ENCODE measurements at places on chromosomes 5 and 9.

GRCh38 chr9:115034801-115035200 is 83.2 kb downstream of the TNC start:
- no peak for DNase-seq
- no peak overlapping the region for H3K4me3 ChIP-seq
- H3K27me3 ChIP-seq = no peaks in the 10 kb centered on the region
- H3K27ac ChIP-seq = no peak overlapping the region

DNA sequence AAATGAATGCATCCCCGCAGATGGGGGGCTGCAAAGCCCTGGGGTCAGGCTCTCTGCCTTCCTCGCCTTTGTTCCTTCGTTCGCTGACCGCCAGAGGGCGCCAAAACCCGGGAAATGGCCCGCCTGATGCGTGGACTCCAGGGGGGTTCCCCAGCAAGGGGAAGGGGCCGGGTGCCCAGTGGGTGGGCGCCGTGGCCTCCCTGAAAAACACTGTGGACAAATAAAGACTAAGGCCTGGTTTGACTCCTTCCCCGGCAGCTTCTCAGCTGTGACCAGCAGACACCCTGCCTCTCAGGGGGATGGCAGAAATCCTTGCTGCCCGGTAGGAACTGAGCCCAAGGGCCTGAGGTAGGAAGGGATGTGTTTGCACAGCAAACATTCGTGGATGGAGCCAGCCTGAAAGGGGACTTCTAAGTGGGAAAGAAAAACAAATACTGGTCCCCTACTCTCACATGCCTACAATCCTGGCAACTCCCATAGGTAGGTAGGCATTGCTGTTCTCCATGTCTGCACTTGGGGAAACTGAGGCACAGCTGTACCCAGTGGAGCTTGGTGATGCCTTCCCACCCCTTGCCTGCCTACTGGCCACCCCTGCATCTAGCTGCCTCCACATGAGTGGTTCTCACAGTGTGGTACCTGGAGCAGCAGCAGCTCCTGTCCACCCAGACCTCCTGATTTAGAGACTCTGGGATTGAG is 57.7 kb downstream of the DUSP1 start:
- no peaks in the 10 kb centered on the region for H3K27me3 ChIP-seq
- H3K4me3 ChIP-seq = no peak overlapping the region
- no peaks in the 10 kb centered on the region for H3K4me1 ChIP-seq
- H3K36me3 ChIP-seq = no peaks in the 10 kb centered on the region
- no peak overlapping the region for H3K27ac ChIP-seq
- DNase-seq = peak; percentile 68

DNA sequence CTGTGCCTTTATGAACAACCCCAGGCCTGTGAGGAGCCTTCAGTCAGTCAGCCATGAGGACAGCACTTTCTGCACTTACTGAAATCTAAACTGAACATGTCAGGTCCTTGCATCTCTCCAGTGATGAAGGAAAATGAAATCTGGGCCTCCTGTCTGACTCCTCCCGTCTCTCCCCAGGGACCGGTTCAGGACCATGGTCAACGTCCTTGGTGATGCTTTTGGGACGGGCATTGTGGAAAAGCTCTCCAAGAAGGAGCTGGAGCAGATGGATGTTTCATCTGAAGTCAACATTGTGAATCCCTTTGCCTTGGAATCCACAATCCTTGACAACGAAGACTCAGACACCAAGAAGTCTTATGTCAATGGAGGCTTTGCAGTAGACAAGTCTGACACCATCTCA is 77.0 kb upstream of the PLPP6 start:
- DNase-seq = no peak
- no peaks in the 10 kb centered on the region for H3K4me1 ChIP-seq
- H3K4me3 ChIP-seq = no peak overlapping the region
- H3K27ac ChIP-seq = no peak overlapping the region

DNA sequence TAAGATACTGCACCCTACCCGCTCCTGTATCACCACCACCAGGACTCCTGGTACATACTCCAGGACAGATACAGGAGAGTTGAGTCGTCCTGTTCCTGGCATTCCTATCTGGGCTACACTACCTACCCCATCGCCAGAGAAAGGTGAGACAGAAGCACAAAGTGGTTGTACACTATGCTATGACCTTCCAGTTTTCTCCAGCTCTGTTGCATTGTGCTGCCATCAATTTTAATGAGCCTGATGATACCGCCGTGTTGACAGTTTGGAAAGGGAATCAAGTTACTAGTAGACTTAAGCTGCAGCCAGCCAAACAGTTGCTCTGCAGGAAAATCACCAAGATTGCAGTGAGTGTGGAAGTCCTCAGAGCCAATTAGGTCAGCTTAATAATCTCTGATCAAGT is 35.2 kb downstream of the ANP32B start:
- H3K36me3 ChIP-seq = peaks cover 4% of the 10 kb centered on the region
- no peak overlapping the region for H3K27ac ChIP-seq
- no peaks in the 10 kb centered on the region for H3K27me3 ChIP-seq
- H3K4me1 ChIP-seq = no peaks in the 10 kb centered on the region
- DNase-seq = no peak

- H3K4me3 ChIP-seq = no peak overlapping the region
- no peaks in the 10 kb centered on the region for H3K4me1 ChIP-seq
- H3K36me3 ChIP-seq = no peaks in the 10 kb centered on the region
- H3K27ac ChIP-seq = no peak overlapping the region
- H3K27me3 ChIP-seq = no peaks in the 10 kb centered on the region
Observed at GRCh38 chr5:138665261-138665660, 88.0 kb upstream of the CTNNA1 start.

DNA sequence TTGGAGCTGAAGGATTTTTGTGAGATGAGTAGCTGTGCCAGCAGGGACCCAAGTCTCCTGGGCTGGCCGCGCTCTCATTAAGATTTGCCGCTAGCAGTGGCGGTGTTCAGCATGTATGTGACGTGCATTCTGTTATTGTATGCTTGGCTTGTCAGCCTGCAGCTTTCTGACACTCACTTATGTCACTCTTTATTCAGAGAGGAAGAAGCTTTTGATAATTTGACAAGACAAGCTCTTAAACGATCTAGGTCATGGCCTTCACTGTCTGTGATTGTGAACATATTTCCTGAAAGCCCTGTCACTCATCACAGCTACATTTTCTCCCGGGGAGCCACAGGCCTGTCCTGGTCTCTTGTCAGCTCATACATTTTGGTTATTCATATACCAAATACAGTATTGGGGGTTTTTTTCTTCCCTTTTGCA is 98.2 kb upstream of the GRHPR start:
- no peaks in the 10 kb centered on the region for H3K27me3 ChIP-seq
- no peak overlapping the region for H3K27ac ChIP-seq
- peaks cover 33% of the 10 kb centered on the region for H3K4me1 ChIP-seq
- no peak for DNase-seq
- no peaks in the 10 kb centered on the region for H3K36me3 ChIP-seq

GRCh38 chr5:3301306-3301705 is 294.3 kb upstream of the IRX1 start:
- no peaks in the 10 kb centered on the region for H3K36me3 ChIP-seq
- no peaks in the 10 kb centered on the region for H3K4me1 ChIP-seq
- H3K27me3 ChIP-seq = no peaks in the 10 kb centered on the region
- no peak for DNase-seq

GRCh38 chr5:157026789-157027424 is 32.0 kb downstream of the HAVCR1 start:
- H3K4me3 ChIP-seq = no peak overlapping the region
- H3K27me3 ChIP-seq = no peaks in the 10 kb centered on the region

DNA sequence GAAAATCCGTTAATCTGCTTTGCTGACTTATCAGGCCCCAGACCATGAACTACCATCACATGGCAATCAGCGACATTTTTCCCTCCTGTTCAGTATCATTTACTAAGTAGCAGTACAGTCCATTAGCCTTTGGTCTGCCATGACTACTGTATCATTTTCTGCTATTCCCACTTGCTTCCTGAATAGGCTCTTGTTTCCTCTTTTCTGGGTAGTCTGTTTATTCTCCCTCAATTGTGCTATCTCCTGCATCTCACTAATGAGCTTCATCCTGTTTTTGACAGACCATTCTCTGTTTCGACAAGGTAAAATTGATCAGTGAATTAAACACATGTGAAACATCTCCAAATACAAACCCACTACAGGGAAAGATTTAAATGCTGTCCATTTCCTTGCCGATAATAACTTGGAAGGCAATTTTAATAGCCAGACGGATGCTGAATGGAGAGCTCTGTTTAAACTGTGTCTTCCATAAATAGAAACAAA is 263.5 kb upstream of the ANKRD55 start:
- H3K27me3 ChIP-seq = no peaks in the 10 kb centered on the region
- no peak overlapping the region for H3K4me3 ChIP-seq
- H3K36me3 ChIP-seq = no peaks in the 10 kb centered on the region
- DNase-seq = no peak
- no peak overlapping the region for H3K27ac ChIP-seq

DNA sequence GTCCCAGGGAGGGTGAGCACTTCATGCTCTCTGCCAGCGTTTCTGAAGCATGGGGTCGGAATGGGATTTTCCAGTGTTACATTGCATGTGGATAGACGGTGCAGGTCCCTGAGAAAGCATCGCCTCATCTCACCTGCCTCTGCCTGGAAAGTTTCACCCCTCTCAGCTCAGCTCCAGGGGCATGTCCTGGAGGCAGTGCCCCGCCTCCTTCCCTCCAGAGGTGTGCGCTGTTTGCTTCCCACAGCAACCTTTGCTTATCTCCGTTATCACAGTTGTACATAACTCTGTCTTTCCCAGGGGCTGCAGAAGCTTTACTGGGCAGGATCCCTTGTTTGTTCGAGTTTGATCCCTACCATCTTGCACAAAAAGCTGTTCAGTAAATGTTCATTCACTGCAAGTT is 10.7 kb upstream of the CREBRF start:
- H3K4me3 ChIP-seq = no peak overlapping the region
- peak; percentile 22 for DNase-seq
- no peak overlapping the region for H3K27ac ChIP-seq

DNA sequence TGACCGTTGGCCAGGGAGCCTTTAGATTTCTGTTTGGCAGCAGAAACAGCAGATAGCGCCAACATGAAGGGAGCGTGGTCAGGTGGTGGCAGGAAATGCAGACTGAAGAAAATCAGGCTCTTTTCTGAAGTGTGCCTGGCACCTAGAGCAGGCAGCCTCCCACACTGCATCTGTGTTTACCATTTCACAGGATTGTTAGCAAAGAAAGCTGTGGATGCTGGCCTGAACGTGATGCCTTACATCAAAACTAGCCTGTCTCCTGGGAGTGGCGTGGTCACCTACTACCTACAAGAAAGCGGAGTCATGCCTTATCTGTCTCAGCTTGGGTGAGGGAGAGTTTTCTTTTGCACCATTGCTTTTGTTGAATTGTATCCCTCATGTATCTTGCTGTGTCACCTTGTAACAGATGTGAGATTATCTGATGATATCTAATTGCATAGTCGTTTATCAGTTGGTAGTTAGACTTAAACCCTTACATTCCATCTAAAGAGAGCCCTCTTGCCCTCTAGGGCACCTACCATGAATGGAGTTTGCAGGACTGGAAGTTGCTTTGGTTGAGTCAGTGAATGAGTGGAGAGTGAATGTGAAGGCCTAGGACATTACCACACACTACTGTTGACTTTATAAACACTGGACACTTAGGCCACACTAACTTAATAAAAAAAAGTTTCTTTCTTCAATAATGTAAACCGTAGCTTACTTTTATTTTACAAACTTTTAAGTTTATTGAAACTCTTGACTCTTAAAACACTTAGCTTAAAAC is 42.8 kb downstream of the ACO1 start:
- H3K4me3 ChIP-seq = no peak overlapping the region
- DNase-seq = peak; percentile 64
- H3K27me3 ChIP-seq = no peaks in the 10 kb centered on the region
- H3K4me1 ChIP-seq = peaks cover 13% of the 10 kb centered on the region
- peaks cover 35% of the 10 kb centered on the region for H3K36me3 ChIP-seq

DNA sequence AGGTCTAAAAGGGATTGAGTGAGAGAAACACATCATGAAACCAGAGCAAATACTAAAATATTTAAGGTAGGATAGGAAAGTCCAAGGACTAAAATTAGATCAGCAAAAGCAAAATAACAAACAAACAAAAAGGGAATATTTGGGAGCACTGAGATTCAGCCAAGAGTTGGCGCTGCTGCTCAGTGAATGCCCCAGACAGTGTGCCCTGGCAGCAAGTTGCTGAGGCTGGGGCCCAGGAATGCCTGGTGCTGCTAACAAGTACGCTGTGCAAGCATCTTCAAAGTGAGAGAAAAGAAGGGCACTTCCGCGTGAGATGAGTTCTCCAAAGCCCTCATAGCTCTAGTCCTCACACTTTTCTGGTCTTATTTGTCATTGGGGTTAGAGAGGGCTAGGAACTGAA is 603.3 kb downstream of the EFNA5 start:
- H3K4me3 ChIP-seq = no peak overlapping the region
- DNase-seq = no peak
- no peaks in the 10 kb centered on the region for H3K36me3 ChIP-seq
- no peak overlapping the region for H3K27ac ChIP-seq
- H3K27me3 ChIP-seq = no peaks in the 10 kb centered on the region
- H3K4me1 ChIP-seq = no peaks in the 10 kb centered on the region

GRCh38 chr5:95369782-95370181 is 21.4 kb upstream of the FAM81B start:
- H3K27ac ChIP-seq = no peak overlapping the region
- H3K27me3 ChIP-seq = no peaks in the 10 kb centered on the region
- no peaks in the 10 kb centered on the region for H3K4me1 ChIP-seq
- no peak for DNase-seq
- no peak overlapping the region for H3K4me3 ChIP-seq

GRCh38 chr9:27888661-27889295 is 315.5 kb upstream of the C9orf72 start:
- H3K36me3 ChIP-seq = no peaks in the 10 kb centered on the region
- no peaks in the 10 kb centered on the region for H3K4me1 ChIP-seq

DNA sequence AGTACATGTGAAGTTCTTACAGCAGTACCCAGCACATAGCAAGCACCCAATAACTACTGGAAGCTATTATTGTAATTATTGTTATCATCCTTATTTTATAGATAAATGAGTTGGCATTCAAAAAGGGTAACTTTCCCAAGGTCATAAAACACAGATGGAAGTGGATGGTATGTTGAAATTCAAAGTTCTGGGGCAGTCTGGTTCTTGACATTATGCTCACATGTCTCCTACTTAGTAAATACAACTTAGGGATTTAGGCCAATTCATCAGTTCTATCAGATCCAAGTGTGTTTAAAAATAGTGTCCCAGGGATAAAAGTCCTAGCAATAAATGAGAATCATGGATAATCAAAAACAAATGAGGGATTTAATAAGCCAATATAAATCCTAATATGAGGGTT is 265.2 kb downstream of the ADAMTSL1 start:
- H3K36me3 ChIP-seq = no peaks in the 10 kb centered on the region
- DNase-seq = no peak
- no peak overlapping the region for H3K27ac ChIP-seq
- no peak overlapping the region for H3K4me3 ChIP-seq
- no peaks in the 10 kb centered on the region for H3K27me3 ChIP-seq

DNA sequence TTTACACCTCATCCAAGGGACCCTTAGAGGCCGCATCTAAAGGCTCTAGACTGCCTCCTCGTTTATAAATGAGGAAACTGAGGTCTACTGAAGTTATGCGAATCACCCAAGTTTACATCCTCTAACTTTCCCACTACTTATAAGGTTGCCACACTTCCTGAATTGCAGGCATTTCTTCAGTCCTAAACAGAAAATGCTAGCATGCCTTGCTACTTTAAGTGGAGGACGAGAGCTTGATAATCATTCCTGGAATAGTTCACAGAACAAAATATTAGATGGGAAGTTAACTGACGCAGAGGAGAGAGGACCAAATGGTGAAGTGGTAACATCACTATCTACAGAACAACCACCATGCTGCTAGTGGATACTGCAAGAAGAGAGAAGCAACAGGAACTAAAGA is 85.8 kb downstream of the GNAQ start:
- H3K4me3 ChIP-seq = no peak overlapping the region
- H3K27me3 ChIP-seq = no peaks in the 10 kb centered on the region
- no peak for DNase-seq
- H3K4me1 ChIP-seq = peaks cover 27% of the 10 kb centered on the region

GRCh38 chr5:174777111-174777510 is 52.7 kb downstream of the MSX2 start:
- H3K4me1 ChIP-seq = no peaks in the 10 kb centered on the region
- H3K4me3 ChIP-seq = no peak overlapping the region
- no peak overlapping the region for H3K27ac ChIP-seq
- no peak for DNase-seq
